ENCODE measurements at places on chromosomes 2 and 18. TPM values are rescaled to one million over a fixed set of nuclear protein-coding genes. Genes with fewer than 3 reads are reported as not detected.
A peak's percentile ranks its signal among the peaks of the same experiment; 100 is the strongest.

DNA sequence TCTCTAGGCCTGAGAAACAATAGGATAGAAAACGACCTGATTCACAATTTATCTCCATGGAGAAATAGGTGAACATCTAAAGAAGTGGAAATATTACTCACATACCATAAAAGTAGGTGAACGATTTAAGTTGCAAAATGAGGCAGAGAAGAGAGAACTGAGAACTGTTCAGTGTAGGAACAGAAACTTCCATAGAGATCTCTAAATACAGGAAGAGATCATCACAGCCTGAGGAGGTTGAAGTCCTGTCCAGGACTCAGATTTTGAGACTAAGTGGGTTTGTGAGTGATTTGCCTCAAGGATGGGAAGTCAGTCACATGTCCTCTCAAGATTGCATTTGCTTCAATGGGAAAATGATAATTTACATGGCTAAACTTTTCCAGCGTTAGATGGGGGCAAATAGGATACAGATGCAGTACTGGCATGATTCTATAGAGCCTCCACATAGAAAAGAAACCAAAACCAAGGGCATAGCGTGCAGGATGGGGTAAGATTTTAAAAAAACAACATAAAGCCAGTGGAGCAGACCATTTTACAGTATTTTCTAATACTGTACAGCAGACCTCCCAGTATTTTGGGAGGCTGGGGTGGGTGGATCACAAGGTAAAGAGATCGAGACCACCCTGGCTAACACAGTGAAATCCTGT lies 68.8 kb downstream of the MEP1B start:
- DNase-seq = no peak

DNA sequence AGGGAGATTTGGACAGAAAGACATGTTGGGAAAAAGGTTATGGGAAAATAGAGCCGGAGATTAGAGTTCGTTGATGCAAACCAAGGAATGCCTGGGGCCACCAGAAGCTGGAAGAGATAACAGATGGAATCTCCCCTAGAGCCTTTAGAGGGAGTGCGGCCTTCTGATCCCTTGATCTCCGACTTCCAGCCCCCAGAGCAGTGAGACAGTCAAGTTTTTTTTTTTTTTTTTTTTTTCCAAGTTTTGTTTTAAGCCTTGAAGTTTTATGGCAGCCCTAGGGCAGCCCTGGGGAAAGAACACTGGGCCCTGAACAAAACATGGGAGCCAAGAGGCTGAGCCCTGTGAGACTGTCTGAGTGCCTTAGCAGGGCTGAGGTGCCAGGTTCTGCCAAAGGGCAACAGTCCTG lies 6.5 kb downstream of the DGKD start:
- no peak for DNase-seq

DNA sequence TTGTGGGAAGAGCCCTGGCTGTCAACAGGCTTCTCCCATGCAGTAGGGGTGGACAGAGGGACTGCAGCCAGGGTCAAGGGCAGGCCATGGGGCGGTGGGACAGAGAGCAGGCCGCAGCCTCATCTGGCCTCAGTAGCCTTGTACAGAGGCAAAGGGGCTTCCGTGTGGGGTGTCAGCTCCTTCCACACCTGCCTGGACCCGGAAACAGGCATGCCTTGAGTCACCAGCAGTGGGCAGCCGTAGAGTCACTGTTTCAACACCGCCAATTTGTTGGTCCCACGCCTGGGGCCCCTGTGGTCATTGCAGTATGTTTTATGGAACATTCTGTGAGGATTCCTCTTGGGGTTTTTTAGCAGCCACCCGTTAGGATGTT lies 173.0 kb downstream of the SMAD7 start:
- no peak for DNase-seq

DNA sequence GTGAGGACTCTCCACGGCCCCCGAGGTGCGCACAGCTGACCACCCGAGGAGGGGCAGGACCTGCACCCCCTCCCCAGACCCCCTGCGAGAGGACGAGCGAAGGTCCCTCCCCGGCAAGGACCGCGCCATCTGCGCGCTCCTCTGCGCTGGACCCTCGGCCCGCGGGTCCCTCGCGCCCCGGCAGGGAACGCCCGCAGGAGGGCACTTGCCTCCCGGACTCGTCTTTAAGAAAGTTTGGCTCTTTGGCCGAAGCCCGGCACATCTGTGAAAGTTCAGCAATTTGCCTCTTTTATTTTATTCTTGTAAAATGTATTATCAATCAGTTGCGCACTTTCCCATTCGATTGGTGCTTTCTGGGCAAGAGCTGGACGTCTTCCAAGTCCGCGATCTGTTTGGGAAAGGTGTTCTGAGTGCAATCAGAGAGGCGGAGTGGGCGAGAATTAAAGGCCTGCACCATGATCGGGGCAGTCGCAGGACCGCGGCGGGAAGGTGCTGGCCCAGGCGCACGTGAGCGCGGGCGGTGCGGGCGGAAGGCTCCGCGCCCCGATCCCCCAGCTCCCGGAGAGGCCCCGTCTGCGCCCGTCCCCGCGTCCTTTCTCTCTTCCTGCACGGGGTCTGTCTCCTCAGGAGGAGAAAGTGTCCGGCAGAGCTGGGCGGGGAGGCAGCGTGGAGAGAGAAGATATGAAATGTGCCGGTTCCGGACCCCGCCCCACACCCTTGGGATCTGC lies 1.6 kb upstream of the ALKAL2 start:
- peak; percentile 42 for DNase-seq

- DNase-seq = no peak
Observed at GRCh38 chr2:143841935-143842334, 678.0 kb downstream of the ZEB2 start.

DNA sequence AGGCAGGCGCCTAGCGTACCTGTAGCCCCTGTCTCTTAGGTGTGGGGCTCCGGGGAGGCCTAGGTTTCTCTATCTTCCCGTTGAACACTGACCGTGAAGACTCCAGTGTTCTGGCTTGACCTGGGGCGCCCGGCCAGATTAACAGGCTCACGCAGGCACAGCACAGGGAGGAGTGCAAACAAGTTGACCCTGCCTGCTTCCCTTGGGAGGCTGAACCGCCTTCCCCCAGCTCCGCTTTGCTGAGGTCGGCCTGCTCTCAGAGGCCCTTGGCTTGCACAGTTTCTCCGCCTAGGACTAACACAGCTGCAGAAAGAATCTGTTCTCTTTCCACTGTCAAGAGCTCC lies 567 bp downstream of the PCYOX1 start:
- DNase-seq = no peak

GRCh38 chr2:189018631-189019030 lies 44.5 kb downstream of the COL3A1 start:
- no peak for DNase-seq

DNA sequence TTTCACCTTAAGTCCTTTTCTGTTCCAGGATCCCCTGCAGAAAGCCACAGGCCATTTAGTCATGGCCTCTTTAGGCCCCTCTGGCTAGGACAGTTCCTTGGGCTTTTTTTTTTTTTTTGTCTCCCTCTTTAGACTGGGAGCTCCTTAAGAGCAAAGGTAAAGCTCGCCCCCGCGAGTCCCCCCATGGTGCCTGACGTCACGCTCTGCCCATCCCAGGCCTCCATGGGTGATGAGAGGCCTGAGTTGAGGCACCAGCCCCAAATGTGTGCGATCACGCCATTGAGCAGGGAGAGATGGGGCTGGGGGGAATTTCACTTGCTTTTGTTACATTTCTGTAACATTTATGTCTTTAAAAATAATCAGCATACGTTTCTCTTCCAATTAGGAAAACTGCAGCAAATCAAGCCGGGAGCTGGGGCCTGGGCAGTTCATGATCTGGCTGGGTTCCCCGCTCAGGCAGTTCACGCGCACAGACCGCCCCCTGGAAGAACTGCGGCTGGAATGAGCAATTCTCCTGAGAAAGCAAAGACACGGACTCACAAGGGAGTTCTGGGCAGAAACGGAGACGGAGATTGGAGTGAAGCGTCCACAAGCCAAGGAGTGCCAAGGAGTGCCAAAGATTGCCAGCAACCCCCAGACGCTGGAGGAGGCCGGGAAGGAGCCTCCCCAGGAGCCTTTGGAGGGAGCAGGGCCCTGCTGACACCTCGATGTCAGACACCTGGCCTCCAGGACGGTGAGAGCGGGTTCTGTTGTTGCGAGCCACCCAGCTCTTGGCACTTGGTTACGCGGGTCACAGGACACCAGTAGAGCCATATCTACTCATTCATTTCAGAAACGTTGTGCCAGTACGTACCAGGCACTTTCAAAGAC lies 108.4 kb upstream of the ODC1 start:
- DNase-seq = no peak

DNA sequence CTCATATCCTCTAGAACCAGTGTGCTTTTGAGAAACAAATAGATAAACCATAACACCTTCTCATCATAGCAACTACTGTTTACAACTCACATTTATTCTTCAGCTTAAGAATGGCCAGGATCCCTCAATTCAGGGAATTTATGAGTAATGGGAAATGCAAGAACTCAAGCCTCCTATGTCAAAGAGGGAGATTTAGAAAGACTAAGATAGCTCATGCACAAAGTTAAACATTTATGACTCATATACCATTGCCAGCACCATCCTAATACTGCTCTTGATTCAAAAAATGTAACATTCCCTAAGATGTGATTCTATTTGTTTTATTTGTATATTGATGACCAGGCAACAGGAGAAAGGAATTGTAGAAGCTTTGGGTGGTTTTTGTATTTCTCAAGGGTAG lies 172.8 kb downstream of the CYP26B1 start:
- DNase-seq = no peak

DNA sequence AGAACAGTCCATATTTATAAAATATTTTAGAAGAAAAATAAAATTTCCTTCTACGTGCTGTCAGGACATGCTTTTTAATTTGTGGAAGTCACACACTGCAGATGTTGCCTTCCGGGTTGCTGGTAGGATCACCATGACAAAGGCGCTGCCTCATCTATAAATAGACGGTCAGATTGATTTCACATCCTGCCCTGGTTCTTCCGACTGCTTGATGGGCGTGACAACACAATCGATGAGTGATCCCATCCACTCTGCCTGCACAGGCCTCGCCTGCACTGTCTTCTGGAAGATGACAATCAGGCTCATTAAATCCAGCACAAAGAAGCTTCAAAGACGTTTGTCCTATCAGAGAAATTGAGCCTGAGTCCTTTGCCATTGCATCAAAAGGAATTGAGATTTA lies 318.9 kb upstream of the TRIB2 start:
- no peak for DNase-seq

- no peak for DNase-seq
Observed at GRCh38 chr18:35888329-35888728, 84.2 kb upstream of the RMP24 start.

DNA sequence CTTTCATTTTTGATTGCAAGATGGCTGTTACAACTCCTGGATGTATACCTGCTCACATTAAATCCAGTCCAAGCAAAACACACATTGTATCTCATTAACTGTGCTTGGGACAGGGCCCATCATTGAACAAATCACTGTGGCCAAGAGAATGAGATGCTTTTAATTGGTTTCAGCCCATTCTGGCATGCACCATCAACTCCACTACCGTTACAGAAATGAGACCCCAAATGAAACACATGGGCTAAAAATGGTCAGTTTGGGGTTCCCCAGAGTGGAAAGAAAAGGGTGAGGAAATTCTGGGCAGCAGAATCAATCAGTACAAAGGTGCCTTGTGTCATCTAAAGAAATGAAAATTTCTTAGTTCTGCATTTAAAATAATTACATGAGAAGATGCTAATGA lies 52.7 kb downstream of the FAM171B start:
- no peak for DNase-seq

DNA sequence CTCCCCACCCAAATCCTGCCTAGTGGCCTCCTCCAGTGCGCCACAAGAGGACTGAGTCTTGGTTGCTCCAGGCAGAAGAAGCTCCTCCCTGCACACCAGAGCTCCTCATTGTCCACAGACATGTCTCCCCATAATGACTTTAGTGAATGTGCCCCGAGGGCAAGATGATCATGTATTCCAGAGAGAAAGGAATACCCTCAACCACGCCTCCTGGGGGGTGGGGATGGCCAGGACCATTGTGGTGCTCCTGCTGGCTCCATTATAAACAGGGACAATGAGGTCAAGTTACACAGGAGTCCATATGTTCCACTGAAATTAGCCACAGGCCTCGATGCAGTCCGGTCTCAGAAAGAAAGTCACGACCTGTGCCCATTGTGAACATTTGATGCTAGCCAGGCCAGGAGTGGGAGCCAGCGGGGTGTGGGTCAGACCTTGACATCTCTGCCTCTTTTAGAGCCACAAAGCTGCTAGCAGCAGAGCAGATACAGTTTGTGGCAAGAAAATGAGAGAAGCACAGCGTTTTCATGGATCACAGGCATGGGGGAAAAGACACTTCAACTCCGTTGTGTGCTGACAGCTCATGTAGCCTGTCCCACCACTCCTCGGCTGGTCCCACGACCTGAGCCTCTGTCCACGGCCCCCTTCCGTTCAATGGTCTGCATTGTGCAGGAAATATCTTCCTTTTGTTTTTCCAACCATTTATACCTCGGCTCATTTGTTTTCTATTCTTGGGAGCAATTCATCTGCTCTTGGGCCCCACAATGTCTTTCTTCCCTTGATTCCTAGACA lies 70.7 kb upstream of the FZD7 start:
- no peak for DNase-seq

GRCh38 chr18:13288509-13289133 lies 70.1 kb downstream of the LDLRAD4 start:
- no peak for DNase-seq

- DNase-seq = peak; percentile 72
Observed at GRCh38 chr2:25301453-25302352, 40.0 kb downstream of the DNMT3A start.

GRCh38 chr18:8806100-8806797 lies 100.9 kb downstream of the MTCL1 start:
- no peak for DNase-seq

GRCh38 chr2:14143435-14143834 lies 489.1 kb upstream of the LRATD1 start:
- DNase-seq = no peak

GRCh38 chr18:74081966-74082741 lies 65.5 kb downstream of the FBXO15 start:
- peak; percentile 77 for DNase-seq

GRCh38 chr2:193502363-193503035 lies 1307.8 kb upstream of the TMEFF2 start:
- DNase-seq = no peak

Gene KHK
- 13.1 TPM for total RNA-seq

Gene TMEM131
- total RNA-seq = 41.1 TPM

Gene MRO
- not detected for total RNA-seq

Gene UPP2
- total RNA-seq = not detected

Gene ACTG2
- total RNA-seq = 0.22 TPM

Gene TEKT4
- total RNA-seq = not detected

Gene ANKRD53
- 0.33 TPM for total RNA-seq

Gene MYOM1
- total RNA-seq = 3.3 TPM

Gene ITM2C
- total RNA-seq = 105 TPM

Gene ZNF385B
- total RNA-seq = not detected

Gene ERBB4
- not detected for total RNA-seq

Gene SLC14A1
- total RNA-seq = 3.1 TPM

Gene CNRIP1
- not detected for total RNA-seq
